ENCODE measurements at places on chromosomes 6 and 20.

DNA sequence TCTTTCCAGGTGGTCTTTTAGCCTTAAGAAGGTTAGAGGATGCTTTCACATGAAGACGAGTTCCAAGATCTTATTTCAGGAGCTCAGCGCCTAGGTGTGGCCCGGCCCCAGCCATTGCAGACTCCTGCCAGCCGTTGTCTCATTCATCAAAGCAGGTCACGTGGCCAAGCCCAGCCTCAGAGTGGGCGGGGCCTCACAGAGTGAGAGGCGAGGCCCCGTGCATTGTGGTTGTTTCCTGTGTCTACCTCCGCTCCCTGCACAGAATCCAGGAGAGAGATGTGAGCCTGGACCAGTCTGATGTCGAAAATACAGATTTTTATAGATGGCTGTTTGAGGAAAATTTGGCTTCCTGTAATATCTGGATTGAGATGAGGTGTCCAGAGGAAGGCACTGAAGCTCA, 49.2 kb upstream of the CST5 start:
- DNase-seq = no peak

GRCh38 chr6:32216998-32217397, 6.9 kb downstream of the NOTCH4 start:
- DNase-seq = no peak

- no peak for DNase-seq
These were observed 89.9 kb downstream of the SEL1L2 start for GRCh38 chr20:13900496-13900895.

DNA sequence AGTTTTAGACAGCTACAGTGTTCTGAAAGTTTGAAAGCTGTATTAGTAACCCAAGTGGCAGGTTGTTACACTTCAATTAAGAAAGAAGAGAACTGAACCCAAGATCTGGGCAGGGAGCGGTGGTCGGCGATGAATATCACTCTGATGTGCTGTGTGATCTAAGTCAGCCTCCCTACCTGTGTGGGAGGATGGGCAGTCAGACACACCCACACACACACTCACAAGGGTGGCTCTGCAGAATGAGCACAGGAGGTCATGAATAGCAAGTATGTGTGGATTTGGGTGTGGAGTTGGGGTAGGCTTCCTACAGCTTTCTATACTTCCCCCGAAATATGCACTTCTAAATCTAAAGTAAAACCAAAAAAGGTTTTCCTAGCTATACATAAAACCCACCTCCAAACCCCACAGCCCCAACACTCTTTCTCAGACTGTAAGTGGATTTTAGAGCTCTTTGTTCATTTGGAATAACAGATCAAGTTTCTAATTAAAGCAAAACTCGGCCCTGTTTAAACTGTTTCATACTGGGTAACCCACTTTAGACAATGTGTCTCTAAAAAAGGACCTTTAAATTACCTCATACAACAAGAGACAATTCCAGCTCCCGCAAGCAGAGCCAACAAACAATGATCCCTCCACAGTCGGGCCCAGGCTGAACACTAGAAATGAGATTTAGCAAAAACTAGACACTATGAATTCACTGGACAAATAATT, 19.4 kb downstream of the TNFRSF21 start:
- DNase-seq = no peak

- no peak for DNase-seq
These were observed 218.4 kb upstream of the GGTLC1 start for GRCh38 chr20:24206995-24207394.
